ENCODE measurements at places on chromosomes 1 and 21.

GRCh38 chr1:186442651-186443375, 18.1 kb downstream of the PDC start:
- peak; percentile 10 for DNase-seq

DNA sequence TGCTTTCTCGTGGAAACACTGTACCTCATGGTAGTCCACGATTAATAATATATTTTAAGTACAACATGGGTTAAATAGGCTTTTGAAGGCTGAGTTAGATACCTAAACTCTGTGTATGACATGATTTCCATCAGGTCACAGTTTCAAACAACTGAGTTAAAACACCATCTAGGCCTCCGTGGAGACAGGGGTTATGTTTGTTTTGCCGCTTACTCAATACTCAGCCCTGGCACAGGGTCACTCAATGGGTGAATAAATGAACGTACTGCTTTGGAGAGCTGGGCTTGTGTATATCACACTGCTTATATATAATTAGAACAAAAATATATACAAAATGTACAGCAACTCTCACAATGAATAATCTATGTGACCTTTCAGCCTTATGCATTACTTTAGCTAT, 72.5 kb downstream of the PLPPR5 start:
- no peak for DNase-seq

DNA sequence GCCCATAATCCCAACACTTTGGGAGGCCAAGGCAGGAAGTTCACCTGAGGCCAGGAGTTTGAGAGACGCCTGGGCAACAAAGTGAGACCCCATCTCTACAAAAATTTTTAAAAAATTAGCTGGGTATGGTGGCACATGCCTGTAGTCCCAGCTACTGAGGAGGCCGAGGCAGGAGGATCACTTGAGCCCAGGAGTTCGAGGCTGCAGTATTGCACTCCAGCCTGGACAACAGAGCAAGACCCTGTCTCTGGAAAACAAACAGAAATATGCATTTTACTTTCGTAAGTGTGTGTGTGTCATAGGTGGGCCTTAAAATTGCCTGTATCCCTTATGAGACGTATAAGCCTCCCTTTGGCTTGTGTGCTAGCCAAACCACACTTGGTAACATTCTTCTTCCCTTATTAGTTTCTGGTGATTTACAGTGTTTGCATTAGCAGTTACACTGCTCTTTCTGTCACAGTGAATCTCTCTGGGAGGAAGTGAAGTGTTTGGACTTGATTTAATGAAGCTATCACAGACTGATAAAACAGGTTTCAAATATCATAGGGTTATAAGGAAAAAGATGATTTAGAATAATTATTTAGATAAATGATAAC, 48.9 kb upstream of the KIF26B start:
- DNase-seq: no peak

DNA sequence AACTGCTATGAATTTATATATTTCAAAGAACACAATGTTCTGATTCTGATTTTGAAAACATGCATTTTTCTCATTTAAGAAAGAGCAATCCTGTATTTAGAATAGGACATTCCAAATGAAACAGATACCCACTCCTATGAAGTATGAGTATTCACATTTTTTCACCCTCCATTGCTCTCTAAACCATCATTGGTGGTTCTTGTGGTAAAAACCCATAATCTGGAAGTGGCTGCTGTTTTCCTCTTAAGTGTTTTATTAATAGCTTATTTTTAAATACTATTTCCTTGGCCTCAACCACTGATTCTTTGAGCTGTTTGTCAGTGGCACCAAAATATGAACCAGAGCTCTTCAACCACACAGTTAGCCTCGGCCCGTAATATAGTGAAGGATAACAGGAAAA, 60.0 kb upstream of the ADAM30 start:
- no peak for DNase-seq

DNA sequence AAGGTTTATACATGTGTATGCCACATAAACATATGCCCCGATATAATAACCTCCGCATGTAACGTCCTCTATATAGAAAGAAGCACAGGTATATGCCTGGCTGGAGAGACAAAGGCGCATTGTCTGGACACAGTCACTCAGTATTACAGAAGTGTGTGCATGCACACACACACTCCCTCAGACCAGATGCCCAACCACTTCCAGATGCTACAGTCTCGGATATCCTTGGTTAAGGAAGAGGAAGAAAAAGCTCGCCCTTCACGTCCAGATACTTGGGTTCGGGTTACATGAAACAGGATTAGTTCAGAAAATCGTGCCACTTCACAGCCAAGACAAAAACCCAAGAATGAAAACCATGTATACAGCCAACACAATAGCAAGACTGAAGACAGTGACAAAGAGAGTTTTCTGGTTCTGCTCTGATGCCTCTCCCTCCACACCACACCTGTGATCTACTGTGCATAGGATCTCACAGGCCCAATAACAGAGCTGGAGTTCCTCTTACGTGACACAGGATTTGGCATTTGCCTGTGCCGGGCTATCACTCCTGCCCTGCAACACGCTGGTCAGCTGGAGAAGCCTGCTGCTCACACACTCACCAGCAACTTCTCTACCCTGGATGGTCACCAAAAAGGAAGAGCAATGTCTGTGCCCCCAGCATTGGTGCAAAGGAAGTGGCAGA, 75.0 kb downstream of the SSBP3 start:
- no peak for DNase-seq

- DNase-seq: peak; percentile 58
These were observed 27.4 kb downstream of the SLC5A9 start for GRCh38 chr1:48249868-48250267.

GRCh38 chr1:110067893-110068645, 2.4 kb downstream of the ALX3 start:
- no peak for DNase-seq

DNA sequence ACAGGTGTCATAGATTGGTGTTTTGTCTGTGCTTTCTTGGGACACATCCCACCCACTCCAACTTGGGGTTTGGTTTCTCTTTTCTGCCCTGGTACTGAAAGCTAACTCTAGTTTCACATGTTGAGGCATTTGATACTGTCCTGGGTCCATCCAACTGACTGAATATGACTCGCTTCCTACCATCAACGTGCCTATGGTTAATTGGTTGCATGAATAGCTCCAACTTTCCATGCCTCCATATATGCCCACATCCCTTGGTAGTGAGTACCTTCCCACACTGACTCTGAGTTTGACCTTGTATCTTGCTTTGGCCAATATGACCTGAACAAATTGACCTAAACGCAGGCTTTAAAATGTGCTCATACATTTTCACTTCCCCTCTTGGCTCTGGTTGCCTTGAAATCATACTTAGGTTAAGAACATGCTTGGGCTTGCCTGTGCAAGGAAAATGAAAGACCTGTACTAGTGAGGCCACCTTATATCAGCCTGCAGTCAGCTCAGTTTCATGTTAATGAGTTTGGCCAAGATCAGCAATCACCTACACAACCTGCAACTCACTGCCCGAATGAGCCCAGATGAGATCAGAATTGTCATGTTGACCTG, 81.0 kb upstream of the KCNK2 start:
- DNase-seq: no peak

GRCh38 chr1:233679030-233679429, 65.1 kb downstream of the KCNK1 start:
- DNase-seq: no peak

- DNase-seq: no peak
These were observed 122.1 kb upstream of the KAZN start for GRCh38 chr1:14476170-14476955.

DNA sequence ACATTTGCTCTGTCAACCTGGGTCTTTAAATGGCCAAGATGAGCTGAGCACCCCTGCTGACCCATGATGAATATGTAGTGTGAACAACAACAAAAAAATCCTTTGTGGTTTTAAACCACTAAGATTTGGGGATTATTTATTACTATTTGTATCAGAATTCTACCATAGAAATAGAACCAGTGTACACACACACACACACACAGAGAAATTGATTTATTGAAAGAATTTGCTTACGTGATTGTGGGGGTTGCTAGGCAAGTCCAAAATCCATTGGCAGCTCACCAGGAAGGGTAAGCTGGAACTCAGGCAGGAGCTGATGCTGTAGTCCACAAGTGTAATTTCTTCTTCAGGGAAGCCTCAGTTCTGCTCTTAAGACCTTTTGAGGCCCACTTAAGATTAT, 82.5 kb upstream of the MAP1LC3C start:
- no peak for DNase-seq

DNA sequence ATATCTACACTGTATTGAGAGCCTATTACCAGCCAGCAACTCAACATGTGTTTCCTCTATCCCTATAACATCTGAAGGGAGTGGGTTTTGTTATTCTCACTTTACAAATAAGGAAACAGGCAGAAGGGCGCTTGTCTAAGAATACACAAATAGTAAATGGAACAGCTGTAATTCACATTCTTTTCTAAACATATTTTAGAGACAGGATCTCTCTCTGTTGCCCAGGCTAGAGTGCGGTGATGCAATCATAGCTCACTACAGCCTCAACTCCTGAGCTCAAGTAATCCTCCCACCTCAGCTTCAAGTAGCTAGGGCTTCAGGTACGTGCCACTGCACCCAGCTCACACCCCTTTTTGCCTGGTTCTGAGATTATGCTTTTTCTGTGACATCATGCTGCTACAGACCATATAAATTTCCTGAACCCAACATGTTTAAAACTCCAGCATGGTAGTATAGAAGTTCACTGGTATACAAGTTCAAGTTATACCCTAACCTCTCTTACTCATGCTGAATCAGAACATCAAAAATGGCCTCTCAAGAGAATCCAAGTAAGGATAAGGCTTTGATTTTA, 8.6 kb upstream of the TACSTD2 start:
- DNase-seq: no peak

- DNase-seq: no peak
These were observed 716 bp upstream of the HPDL start for GRCh38 chr1:45325851-45326506.

GRCh38 chr1:201759194-201759815, 69.7 kb upstream of the IPO9 start:
- DNase-seq: no peak

GRCh38 chr1:62778208-62778607, 5.7 kb upstream of the ATG4C start:
- no peak for DNase-seq

DNA sequence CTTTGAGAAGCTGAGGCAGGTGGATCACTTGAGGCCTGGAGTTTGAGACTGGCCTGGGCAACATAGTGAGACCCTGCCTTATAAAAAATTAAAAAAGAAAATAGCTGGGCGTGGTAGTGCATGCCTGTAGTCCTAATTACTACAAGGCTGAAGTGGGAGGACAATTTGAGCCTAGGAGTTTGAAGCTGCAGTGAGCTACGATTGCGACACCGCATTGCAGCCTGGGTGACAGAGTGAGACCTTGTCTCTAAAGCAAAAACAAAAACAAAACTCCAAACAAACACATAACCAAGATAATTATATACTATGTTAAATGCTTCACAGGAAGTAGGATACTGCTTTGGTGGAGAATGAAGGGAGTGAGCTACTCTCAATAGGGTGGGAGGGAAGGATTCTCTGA, 5.4 kb upstream of the PAFAH2 start:
- no peak for DNase-seq

GRCh38 chr1:166627558-166627957, 211.7 kb upstream of the POGK start:
- DNase-seq: no peak

GRCh38 chr21:24014381-24014780, 1592.9 kb downstream of the MRPL39 start:
- no peak for DNase-seq

GRCh38 chr1:15939181-15940109, 36.5 kb downstream of the ZBTB17 start:
- no peak for DNase-seq

GRCh38 chr21:32174819-32175218, 104.0 kb downstream of the MIS18A start:
- DNase-seq: no peak

- DNase-seq: no peak
These were observed 3.8 kb downstream of the NT5C1A start for GRCh38 chr1:39668111-39668510.

- DNase-seq: no peak
These were observed 35.0 kb upstream of the AGO1 start for GRCh38 chr1:35847935-35848565.

- no peak for DNase-seq
These were observed 8.0 kb downstream of the SLC35F3 start for GRCh38 chr1:233912447-233912846.

DNA sequence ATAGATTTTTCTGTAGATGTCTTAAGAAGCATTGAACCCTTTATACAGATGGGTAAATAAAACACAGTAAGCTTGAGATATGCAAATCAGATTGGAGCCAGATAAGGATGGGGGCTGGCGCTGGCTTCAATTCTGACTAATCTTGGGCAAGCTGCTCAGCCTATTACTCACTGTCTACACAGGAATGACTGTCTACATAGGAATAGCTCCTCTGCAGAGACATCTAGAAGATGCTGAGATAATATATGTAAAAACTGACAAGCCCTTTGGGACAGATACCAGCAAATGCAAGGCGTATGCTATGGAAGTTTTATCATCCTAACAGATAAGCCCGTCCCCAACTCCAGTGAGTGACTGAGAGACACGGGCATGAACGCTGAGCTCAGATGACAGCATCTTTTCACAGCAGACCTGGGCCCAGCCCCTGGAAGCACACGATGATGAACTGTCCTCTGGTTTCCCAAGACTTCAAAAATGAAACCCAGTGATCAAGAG, 1.7 kb downstream of the CLDN14 start:
- DNase-seq: no peak

DNA sequence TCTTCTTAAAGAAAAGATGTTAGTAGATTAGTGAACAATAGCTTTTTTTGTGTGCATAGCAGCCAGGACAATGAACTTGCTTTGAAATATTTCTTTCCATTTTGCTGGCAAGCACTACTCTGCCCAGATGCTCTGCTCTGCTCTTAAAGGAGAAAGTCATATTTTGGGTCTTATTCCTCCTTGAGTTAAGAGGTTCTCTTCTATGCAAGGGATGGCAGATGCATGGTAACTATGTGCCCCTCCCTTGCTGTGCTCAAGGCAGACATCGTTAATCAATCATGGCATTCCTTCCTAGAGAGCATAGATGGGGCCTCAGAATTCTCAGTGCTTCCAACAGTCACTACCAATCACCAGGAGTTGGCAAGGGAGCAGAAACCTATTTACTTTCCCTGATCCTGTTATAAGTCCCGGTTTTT, 27.6 kb downstream of the NIPAL3 start:
- DNase-seq: no peak
